ENCODE measurements at places on chromosomes 3 and 15.

- no peak for DNase-seq
Observed at GRCh38 chr15:70219966-70220365, 122.2 kb upstream of the TLE3 start.

DNA sequence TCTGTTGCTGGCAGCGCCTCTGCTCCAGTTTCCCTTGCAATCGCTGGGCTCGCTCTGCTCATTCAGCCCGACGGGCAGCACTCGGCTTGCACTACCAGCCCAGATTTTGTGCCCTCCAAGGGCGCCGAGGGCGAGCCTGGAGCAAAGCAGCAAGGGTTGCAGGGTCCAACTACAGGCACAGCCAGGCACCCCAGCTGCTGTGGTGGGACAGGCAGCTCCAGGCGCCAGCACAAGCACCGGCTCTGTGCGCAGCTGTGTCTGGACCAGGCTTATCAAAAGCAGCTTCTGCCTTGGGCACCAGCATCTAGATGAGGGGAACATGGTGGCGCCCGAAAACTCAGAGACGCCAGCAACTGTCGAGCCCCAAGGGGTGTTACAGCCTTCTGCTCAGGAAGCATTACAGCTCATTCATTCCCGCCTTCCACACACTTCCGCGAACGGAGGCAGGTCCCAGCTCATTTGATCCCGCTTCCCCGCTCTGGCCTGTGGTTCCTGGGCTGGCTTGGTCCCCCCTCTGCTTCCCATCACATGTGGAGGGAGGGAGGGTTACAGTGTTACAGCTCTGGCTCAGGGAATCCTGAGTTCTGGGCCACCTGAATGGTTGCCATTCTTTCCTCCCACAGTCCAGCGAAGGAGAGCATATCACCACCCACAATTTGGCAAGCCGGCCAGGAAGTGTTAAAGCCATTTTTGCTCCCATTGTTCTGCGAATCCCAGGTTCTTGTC lies 409.9 kb upstream of the ALCAM start:
- DNase-seq = no peak

DNA sequence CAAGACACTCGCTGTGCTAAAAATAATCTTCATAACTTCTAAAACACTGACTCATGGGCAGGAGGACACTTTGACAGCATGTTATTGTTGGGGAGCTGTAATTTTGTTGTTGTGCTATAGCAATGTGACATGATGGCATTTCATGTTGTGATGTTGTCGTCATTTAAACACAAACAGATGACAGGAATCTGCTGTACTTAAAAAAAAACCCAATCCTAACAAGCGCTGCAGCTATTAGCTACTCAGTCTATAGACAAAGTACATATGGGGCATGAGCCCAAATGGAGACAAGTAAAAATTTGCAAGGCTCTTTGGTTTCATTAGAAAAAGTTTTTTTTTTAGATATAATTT lies 828 bp upstream of the ATOSA start:
- peak; percentile 18 for DNase-seq

GRCh38 chr15:38216763-38217162 lies 35.9 kb upstream of the SPRED1 start:
- no peak for DNase-seq

All from astrocyte of the hippocampus (primary cell).